ENCODE measurements at places on chromosomes 5 and 9.

GRCh38 chr5:87099968-87100367, 167.7 kb upstream of the RASA1 start:
- no peak for DNase-seq

DNA sequence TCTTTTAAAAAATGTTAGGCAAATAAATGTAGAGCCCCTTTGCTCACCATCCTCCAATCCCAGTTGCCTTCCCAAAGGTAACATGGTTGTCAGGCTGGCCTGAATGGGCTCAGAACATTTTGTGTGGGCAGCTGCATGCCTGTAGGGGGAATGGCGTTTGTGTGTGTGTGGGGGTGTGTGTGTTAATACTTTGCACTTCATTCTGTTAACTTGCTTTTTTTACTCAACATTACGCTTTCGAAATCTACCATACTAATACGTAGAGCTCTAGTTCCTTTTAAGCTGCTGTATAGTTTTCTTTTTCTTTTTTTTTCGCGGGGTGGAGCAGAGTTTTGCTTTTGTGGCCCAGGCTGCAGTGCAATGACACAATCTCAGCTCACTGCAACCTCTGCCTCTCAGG, 14.0 kb downstream of the MYOZ3 start:
- DNase-seq, result no peak

GRCh38 chr5:31319335-31319734, 125.8 kb downstream of the CDH6 start:
- no peak for DNase-seq

DNA sequence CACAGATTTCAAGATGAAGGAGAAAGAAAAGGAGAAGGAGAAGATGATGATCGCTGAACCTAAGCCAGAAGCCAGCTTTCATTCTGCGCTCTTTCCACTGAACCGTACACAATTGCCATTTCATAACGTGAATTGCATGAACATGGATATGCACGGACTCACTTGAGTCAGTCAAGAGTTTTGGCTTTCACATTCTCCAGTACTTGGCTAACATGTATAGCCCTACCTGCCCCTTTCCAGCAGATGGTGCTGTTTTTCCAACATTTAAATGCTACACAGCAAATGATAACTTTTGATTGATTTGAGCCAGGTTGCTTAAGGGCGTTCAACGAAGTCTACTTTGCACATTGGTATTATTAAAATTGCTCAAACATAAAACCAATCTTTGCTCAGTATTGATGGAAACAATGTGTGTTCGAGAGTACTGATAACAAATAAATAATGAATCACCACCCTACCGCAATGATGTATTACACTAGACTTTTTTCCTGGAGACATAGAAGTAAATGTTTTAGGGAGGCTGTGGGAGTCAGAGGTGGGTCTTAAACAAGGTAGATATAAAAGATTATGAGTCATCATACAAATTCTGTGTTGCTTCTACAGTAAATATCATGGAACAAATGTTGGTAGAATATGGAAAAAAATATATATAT, 196.4 kb downstream of the TRPM3 start:
- no peak for DNase-seq

GRCh38 chr9:1536522-1537170, 478.5 kb upstream of the SMARCA2 start:
- DNase-seq, result no peak

DNA sequence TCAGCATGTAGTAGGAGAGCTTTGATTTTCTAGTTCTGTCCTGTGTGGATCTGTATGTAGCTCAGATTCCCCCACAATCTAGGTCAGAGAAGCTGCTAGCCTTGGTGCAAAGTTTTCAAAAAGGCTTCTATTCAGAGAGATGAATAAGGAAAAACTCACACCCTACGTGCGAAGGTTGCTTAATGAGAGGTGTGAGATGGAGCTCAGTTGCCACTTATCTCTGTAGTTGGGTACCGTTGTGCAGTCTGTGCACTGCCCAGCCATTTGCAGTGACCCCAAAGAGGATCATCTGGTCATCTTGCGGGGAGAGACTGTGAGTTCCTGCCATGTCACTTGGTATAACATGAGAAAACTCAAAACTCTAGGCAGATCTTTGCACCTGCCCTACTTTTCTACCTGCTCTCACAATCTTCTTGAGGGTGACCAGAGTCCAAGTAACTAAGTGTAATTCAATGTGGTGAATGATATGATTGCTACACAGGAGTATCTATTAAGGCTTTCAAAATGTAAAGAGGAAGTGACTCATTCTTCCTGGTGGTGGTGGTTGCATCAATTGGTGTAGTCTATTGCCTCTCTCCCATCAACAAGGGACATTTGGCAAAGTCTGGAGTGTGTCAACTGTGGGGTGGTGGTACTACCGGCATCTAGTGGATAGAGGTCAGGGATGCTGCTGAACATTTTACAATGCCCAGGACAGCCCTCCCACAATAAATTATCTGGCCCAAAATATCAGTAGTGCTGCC, 65.2 kb downstream of the TMC1 start:
- no peak for DNase-seq

- no peak for DNase-seq
Measured at GRCh38 chr5:52859628-52860027, 71.9 kb downstream of the ITGA1 start.

GRCh38 chr9:91001146-91001611, 199.6 kb downstream of the SYK start:
- no peak for DNase-seq

DNA sequence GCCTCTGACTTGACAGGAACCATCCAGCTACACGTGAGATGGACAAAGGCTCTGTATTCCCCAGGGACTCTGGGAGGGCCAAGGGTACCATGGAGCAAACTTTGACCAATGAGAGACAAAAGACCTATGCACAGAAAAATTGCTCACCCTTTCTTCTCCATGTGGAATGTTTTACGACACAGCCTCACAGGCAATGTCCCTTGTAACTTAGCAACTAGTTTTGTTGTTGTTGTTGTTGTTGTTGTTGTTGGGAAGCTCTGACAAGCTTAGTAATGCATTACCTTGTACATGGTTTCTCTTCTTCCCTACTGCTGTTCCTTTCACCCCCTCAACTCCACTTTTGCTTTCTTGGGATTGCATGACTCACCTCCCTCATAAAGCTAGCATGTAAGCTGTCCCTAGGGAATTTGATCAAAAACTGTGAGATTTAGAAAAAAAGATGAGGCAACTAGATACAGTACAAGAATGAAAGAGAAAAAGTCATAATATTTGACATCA, 550.9 kb downstream of the RAB3C start:
- no peak for DNase-seq

DNA sequence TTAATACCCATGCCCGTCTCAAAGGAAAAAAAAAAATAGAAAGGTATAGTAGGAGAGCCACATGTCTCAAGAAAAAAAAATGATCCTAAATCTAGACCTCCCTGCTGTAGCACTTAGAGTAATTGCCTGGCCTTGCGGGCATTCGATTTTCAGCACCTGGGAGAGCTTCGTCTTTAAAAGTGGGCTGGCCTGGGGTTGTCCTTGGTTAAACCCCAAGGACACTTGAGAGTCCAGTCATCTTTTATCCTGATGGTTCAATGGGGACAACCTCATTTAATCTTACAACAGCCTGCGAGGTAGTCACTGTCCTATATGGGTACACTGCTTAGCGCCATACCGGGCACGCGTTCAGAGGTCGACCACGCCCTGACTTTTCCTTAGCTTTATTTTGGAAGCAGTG, 60.1 kb downstream of the MAT2B start:
- DNase-seq, result no peak

GRCh38 chr5:61496860-61497259, 164.8 kb downstream of the ZSWIM6 start:
- DNase-seq, result no peak

DNA sequence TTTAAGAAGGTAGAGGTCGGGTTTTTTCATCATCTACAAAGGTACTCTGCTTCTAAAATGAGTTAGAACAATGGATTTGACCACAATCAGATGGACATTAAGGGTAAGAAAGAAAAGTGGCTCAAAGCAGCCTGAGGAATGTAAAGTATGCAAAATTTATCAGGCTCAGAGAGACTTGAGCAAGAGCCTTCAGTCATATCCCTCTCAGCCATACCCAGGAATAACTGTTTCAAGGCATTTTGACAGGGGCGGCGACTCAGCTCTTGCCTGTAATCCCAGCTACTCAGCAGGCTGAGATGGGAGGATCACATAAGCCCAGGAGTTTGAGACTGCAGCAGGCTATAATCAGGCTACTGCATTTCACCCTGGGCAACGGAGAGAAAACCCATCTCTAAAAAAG, 38.8 kb upstream of the ANXA2R start:
- no peak for DNase-seq

GRCh38 chr9:72149231-72149975, at the start of gene GDA:
TSS of gene GDA (plus strand) at chr9:72149440. CDS start at chr9:72149560, 120 bp downstream.
- no peak for DNase-seq

- DNase-seq, result no peak
Measured at GRCh38 chr9:133714606-133715294, 23.4 kb downstream of the SARDH start.

DNA sequence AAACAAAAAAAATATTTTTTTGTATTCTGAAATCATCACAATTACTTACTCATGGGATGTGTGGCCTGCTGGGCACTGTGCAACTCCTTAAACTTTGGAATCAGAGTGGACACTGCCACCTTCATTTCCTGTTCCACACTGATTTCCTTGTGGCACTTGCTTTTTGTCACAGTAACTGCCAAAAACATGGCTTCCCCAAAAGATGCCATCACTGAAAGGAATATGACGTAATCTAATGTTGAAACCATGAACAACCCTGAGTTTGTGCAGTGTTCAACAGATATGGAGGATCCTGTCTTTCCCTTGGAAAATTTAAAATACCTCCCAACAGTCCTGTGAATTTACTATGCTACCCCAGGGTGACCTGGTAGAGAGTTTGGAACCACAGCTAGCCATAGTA, 12.6 kb upstream of the IL12B start:
- DNase-seq, result no peak

- DNase-seq, result no peak
Measured at GRCh38 chr5:151051931-151052608, 28.8 kb downstream of the TNIP1 start.

DNA sequence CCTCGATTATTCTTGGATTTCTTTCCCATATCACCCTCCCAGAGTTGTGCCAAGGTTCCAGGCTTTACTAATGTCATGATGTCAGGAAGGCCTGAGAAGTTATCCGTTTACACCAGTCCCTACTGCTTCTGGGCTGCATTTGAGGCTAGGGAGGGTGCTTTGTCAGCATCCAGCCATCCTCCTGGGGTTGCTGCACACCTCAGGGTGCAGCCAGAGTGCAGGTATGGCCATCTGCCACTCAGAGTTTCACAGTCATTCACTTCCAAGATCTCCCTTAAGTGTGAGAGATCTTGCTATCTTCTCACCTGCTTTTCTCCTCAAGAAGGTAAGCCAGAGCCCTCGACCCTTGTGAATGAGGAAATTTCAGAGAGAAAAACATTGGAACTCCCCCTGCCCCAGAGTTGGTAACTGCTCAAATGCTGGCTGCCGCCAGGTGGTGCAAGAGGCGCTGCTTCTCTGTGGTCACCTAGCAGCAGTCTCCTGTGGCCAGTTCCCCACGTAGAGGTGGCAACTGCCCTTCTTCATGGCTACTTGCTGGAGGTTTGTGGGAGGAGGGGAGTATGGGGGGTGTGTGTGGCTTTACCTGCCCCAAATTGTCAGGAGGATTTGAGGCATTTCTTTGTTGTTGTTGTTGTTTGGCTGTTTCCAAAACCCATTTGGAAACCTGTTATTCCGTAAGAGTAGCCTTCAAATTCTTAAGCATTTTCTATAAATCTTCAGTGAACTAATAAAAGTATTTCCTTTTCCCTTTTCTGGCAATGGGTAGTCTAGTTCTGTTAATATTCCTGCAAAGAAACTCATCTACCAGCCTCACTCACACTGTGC, 259.6 kb upstream of the DMRT1 start:
- no peak for DNase-seq

DNA sequence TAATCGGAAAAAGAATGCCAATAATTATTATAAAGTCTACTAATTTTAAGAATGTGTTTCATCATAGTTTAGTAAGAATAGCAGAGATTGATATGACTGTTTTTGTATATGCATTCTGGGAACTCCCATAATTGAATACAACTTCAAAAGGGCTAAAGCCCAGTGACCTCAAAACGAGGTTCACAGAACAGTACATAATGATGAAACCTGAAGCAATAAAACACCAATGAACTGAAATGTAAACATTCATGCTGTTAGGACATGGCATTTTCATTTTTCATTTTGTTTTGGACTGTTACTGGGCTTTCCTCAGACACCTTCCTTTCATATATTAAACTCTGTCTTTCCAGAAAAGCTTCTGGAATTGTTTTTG, 684 bp upstream of the JMY start:
- no peak for DNase-seq

DNA sequence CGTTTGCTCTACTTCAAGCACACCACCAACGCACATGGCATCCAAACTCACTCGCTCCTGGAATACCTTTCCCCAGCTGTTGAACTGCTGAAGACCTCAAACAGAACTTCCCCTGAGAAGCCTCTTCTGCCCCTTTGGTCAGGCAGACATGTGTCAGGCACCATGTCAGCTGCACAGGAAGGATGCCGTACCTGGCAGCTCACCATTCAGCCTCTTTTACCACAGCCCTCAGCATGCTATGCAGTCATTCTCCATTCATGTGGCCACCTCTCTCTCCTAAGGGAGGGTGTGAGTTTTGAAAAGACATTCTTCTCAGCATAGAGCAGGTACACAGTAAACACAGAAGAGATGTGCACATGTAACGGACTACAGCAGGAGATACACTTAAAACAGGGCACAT, 14.2 kb downstream of the IL4 start:
- no peak for DNase-seq

DNA sequence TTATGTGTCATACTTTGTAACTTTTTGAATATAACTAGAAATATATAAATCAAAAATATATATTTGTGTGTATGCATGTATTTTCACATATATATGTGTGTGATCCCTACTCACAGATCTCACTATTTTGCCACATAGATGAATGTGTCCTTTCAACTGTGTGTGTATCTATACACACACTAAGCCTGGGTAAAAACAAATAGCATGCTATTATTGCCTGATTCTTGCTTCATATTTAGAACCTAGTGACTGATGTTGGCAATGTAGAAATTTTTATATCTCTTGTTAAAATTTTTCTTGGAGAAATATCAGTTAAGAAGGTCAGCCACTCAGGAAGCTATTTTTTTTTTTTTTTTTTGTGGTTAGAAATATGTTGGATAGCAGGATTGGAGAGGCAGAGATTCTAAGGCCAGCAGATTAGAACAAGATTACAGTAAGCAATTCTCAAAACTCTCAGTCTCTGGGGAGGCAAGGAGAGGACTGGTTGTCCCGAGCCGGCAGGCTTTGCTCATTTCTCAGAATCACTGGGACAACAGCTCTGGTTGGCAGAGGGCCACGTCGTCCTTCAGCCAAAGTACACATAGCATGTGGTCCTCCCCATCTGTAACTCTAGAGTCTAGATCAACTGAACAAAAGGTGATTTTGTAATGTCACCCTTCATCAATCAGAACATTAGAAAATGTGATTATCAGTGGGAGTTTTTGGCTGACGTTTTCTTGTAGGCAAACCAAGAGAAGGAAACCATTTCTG, 19.7 kb downstream of the C6 start:
- DNase-seq, result no peak

DNA sequence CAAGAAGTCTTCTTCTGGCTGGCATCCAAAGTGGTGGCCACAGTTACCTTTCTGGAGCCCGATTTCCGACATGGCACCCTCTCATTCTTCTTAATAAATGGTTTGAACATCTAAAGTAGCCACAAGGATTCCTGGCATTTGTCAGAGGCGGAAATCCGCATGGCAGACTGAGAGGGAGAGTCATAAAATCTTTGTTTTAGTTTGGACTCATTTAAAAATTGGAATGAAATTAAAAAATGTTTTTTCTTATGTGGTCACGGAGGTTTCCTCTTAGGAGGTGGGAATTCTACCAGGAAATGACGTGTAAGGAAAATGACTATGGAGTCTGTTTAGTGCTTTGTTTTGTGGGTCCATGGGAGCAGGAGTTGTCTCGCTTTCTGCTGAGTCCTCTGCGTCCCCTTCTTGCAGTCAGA, 133.0 kb upstream of the PTCH1 start:
- DNase-seq, result no peak

Data from activated CD4-positive, alpha-beta T cell treated with anti-CD3 and anti-CD28 coated beads, Interleukin-2, amount 50 U/mL, for 24 hours (primary cell).